ENCODE measurements at places on chromosomes 5 and 9.
A peak's percentile ranks its signal among the peaks of the same experiment; 100 is the strongest.

GRCh38 chr9:122239722-122240121, 11.0 kb upstream of the LHX6 start:
- DNase-seq: no peak

- DNase-seq: no peak
Observed at GRCh38 chr9:38200431-38200830, 131.4 kb upstream of the SHB start.

DNA sequence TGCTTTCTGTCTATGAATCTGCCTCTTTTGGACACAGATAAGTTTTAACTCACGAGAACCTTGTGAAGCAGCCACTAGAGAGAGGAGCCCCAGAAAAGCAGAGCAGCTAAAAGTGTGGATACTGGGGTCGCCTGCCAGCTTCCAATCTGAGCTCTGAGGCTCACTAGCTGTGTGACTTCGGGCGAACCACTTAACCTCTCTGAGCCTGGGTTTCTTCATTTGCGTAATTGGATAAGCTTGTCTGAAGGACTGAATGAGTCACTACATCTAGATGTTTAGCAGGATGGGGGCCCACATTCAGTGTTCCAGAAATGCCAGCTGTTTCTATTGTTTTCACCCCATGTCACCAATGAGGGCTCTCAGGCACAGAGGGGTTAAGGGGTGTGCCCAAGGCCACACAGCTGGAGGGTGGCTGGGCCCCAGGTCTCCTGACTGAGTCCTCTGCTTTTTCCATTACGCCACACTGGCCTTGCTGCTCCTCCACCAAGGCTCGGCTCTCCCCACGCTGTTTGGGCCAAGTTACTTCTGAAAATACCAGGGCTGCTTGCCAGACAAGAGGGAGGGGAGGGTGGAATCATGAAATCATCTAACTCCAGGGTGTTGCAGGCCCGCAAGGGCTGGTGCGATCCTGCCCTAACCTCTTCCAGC, 36.2 kb downstream of the SH3PXD2B start:
- no peak for DNase-seq

GRCh38 chr9:90783552-90783951, 18.1 kb upstream of the SYK start:
- no peak for DNase-seq

- DNase-seq: peak; percentile 14
Observed at GRCh38 chr9:77977210-77977611, 54.4 kb downstream of the GNAQ start.

- no peak for DNase-seq
Observed at GRCh38 chr9:13266167-13266566, 13.3 kb downstream of the MPDZ start.

DNA sequence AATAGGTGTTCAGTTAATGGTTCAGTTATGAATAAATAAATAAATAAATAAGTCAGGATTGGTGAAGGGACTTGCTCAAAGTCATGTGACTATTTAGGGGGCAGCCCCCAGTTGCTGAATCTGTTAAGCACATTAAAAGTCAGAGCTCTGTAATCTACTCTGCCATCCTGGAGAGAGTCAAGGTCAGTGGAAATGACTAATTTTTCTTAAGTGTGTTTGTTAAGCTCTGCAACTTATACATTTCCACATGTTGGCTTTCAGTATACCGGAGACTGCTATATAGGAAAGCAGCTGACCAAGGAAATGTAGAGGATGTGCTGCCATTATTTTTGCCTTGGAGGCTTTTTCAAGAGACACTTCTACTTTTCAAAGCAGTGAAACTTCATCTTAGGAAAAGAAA, 57.9 kb downstream of the KIAA1958 start:
- DNase-seq: no peak
